ENCODE measurements at places on chromosomes 5 and 9. TPM values are rescaled to one million over a fixed set of nuclear protein-coding genes. Genes with fewer than 3 reads are reported as not detected.

DNA sequence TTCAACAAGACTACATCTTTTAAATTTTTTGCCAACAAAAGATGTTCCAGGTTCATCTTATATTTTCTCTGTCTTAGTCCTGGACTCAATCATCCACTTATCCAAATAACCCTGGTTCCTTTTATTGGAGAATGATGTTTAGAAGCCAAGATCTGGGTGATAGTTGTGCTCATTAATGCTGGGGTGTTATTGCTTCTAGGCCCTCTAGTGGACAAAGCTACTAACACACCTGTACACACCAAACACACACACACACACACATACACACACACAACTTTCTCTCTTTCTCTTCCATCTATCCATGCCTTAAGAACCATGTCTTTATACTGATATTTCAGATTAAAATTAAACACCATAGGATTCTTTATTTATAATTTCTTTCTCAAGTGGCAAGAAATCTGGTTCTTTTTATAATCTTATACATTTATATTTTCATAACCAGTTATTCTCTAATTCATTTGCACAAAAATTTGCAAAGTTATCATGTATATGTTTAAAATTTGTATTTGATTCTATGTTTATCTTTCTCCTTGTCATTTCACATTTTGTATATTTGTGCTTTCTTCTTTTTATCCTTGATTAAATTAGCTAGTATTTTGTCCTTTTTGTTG lies 179.1 kb upstream of the SMIM23 start:
- no peak for DNase-seq

GRCh38 chr9:111274737-111275136 lies 55.3 kb downstream of the OR2K2 start:
- DNase-seq, result no peak

GRCh38 chr5:177040814-177041420 lies 18.4 kb downstream of the ZNF346 start:
- DNase-seq, result no peak

GRCh38 chr5:155512329-155512728 lies 498.8 kb downstream of the KIF4B start:
- DNase-seq, result no peak

AIF1L gene
- total RNA-seq, result 4.8 TPM

Measured in hematopoietic multipotent progenitor cell (in vitro differentiated cells).